ENCODE measurements at places on chromosomes 4 and X. TPM values are rescaled to one million over a fixed set of nuclear protein-coding genes. Genes with fewer than 3 reads are reported as not detected.

SSX2 gene
- not detected for total RNA-seq

TMEM31 gene
- total RNA-seq, result not detected

ANK2 gene
- 24.0 TPM for total RNA-seq

PPP2R2C gene
- 17.6 TPM for total RNA-seq

ARX gene
- total RNA-seq, result 0.20 TPM

FAM9B gene
- not detected for total RNA-seq

NDP gene
- not detected for total RNA-seq

DUSP21 gene
- total RNA-seq, result not detected

UGT2A3 gene
- total RNA-seq, result not detected

TLR1 gene
- total RNA-seq, result 3.6 TPM

HTATSF1 gene
- 63.5 TPM for total RNA-seq

PPARGC1A gene
- total RNA-seq, result 2.0 TPM
